ENCODE measurements at places on chromosomes 3 and 15.

GRCh38 chr15:67033012-67033411, 32.4 kb upstream of the SMAD3 start:
- DNase-seq = no peak

GRCh38 chr3:12854565-12854964, 13.2 kb upstream of the RPL32 start:
- DNase-seq = no peak

GRCh38 chr3:182913889-182914288, 66.4 kb downstream of the DCUN1D1 start:
- DNase-seq = no peak

DNA sequence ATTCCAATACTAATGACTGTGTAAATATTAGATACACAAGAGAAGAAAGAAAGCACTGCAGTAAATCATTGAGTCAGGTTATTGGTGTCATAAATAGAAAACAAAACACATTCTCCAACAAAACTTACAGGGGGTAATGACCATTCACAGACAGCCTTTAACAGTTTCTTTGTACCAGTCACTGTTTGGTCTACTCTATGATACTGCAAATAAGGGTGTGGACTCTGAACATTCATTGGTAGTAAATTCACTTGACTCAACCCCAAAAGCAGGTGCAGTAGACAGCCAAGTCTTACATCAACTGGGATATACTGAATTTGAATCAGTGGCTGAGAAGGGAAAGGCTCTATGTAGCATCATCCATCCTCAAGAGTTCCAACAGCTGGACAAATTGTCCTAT, 463.5 kb downstream of the FOXP1 start:
- no peak for DNase-seq

DNA sequence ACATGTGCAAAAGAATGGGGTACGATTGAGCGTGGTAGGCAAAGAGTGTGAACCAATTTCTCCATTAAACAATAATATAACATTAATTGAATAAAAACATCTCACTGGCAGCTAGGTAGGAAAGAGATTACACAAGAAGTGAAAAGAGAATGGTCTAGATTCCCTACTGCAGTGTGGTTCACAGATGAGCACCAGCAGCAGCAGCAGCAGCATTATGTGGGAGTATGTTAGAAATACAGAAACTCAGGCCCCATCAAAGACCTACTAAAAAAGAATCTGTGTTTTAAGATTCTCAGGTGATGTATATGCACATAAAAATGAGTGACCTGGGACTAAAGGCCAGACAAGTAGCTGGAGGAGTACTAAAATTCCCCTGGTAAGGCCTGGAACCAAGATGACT, 118.2 kb downstream of the ADAM10 start:
- no peak for DNase-seq

DNA sequence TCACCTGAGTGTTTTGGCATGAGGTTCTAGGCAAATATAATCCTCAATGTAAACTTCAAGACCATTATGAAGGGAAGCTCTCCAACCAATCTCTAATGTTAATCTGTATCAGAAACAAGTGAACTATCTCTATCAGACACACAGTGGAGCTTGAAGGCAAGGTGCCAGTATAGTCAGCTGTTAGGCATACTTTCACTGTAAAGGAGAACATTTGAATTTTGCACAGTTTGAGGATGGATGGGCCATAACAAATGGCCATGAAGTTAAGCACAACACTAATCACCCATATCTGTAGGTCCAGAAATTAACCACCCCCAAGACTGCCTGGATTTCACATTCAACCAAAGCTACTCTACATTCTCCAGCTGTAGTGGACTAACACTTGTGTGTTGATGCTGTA, 69.1 kb upstream of the LMOD3 start:
- no peak for DNase-seq

GRCh38 chr3:172929451-172929850, 178.9 kb downstream of the ECT2 start:
- DNase-seq = no peak

Data from NCI-H1436 (cell line).